ENCODE measurements at places on chromosomes 3 and 15.

- DNase-seq = no peak
These were observed 123.4 kb downstream of the SSR3 start for GRCh38 chr3:156431334-156432124.

DNA sequence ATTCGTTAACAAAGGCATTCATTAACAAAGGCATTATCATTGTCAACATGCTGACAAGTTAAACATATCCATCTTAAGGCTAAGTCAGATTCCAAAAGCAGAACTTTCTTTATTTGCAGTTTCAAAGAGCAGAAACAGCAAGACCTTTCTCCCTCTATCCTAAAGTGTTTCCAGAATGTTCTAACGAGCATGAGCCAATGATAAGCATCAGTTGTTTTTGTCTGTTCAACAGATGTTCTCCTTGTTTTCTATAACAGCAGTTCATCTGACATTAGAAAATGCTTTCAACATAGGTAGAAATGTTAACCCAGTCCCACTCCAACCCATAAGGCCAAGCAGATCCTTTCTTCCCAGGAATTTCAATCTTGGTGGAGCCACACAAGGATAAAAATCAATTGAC lies 77.6 kb upstream of the POMGNT2 start:
- DNase-seq = no peak

GRCh38 chr3:53826048-53826447 lies 20.2 kb downstream of the CHDH start:
- no peak for DNase-seq

DNA sequence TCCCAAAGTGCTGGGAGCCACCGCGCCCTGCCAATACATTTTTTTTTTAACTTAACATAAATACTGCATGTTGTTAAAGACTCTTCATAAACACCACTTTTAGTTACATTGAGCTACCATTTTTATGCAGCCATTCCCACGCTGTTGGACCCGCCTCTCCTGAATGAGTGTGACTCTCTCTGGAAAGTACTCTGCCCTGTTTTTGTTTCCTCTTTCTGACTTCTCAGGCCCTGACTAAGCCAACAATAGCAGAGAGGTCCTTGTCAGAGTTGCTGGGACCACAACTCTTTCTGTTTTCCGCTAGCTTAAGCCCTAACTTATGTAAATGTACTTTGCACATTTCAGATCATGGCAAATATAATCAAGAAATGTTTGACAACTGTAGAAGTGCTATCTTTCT lies 35.2 kb downstream of the PARP15 start:
- no peak for DNase-seq

- DNase-seq = no peak
These were observed 172.7 kb downstream of the WDR72 start for GRCh38 chr15:53586799-53587198.

DNA sequence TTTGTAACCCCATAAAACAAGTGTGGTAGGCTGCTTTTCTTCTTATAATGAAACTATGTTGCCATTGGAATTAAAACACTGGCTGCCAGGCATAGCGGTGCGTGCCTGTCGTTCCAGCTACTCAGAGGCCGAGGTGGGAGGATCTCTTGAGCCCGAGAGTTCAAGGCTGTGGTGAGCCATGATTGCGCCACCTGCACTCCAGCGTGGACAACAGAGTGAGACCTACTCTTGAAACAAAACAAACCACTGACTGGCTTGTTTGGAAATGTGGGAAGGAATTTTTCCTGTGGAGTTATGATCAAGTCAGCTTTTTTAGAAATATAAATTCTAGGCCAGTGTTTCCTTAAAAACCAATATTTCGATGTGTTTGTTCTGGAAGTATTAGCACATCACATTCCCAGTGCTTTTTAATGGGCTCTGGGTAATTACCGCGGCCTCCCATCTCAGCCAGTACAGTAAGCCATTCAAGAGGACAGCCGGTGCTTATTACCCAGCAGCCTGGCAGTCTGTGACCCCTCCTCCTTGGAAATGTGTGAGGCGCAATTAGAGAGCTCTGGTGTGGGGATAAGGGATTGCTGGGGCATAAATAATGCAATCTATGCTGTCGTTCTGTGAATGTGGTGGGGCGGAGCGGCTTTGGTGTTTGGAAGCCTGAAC lies 58.3 kb upstream of the TRAK1 start:
- DNase-seq = no peak

DNA sequence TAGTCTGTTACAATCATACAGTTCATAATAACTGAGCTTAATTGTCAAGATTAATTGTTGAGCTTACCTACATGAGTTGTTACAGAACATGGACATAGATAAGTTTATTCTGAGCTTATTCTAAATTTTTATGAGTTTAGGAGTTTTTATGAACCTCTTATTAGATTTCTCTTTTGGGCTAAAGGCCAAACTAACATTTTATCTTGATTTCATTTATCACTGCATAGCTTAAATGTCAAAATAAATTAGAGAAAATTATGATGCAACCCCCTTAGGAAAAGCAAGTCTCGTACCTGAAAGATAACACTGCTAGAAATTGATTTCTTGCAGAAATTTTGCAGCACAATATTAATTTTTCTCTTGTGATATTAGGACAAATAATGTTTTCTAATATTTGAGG lies 54.5 kb downstream of the CNTN6 start:
- DNase-seq = no peak

- DNase-seq = no peak
These were observed 423.8 kb upstream of the CFAP20DC start for GRCh38 chr3:59473636-59474035.

- DNase-seq = no peak
These were observed 866.1 kb downstream of the NSUN3 start for GRCh38 chr3:94928921-94929320.

DNA sequence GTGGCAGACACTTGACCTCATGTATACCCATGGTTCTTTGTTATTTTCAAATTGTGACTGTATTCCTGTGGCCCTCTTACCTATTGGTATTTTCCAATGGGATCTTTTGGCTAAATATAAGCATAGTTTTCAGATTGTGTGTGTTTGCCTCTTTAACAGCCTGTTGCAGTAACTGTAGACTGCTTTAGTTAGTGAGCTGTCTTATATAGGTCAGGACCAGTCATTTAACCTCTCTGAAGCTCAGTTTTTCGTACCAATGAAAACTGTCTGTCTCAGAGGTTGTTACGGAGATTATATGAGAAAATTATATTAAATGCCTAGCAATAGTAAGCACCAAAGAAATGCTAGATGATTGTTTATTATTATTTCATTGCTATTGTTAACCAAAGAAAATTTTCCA lies 29.3 kb upstream of the CAPN3 start:
- DNase-seq = no peak

Measured in hematopoietic multipotent progenitor cell treated with erythropoietin and hydrocortisone succinate and interleukin-3 and kit ligand, for 17 days (in vitro differentiated cells).